ENCODE measurements at places on chromosomes 2 and 18.

GRCh38 chr2:232351686-232352510, 26.7 kb upstream of the ALPP start:
- DNase-seq = no peak

- DNase-seq = no peak
Measured at GRCh38 chr2:238100049-238100820, at the start of gene ESPNL. ESPNL (plus strand) TSS chr2:238100340; CDS start chr2:238100420, 80 bp downstream.

DNA sequence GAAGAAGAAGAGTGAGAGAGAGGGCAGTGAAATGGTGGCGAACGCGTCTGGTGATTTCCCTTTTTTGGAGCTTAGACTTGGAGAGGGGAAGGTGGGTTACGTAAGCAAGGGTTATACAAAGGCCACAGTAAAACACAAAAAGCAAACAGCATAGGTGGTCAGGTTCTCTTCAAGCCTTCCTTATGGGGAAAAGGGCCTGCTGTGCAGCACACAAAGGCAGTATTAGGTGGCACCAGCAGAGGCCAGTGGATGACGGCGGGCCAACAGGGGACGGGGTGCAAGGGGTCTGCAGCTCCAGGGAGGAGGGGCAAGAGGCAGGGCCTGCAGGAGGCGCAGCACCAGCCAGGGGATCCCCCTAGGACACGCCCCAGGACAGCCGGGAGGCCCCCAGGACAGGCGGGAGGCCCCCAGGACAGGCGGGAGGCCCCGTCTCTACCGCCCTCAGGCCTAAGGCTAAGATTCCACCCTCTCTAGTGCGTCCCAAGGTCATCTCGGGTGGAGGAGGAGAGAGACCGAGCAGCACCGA, 32.6 kb upstream of the NPC1 start:
- DNase-seq = no peak

DNA sequence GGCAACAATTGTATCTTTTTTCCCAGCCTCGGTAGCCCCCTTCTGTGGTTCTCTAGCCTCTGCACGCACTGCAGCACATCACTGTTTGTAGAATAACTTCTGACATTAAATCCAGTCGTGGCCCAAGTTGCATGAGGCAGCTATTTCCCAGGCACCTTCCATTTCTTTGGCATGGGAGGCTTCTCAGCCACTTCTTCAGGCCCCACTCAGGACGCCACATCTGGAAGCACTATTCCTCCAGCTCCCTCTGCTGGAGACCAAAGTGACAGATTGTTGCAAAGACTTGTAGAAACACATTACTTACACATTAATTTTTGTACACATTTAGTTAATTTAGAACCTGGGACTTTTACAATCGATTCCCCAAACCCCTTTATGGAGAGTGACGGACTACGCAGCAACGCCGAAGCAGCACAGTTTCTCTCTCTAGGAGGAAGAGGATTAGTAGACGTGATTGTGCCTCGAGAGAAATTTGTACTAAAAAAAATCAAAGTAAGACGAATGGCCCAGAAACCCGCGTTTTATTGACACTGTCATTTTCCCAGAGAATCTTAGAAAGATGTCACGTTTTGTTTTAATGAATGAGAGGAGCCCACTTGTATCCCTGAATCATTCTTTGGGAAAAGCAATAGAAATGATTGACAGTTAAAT, 57.8 kb upstream of the RGPD5 start:
- no peak for DNase-seq

- no peak for DNase-seq
Measured at GRCh38 chr2:586641-587076, 90.5 kb downstream of the TMEM18 start.

DNA sequence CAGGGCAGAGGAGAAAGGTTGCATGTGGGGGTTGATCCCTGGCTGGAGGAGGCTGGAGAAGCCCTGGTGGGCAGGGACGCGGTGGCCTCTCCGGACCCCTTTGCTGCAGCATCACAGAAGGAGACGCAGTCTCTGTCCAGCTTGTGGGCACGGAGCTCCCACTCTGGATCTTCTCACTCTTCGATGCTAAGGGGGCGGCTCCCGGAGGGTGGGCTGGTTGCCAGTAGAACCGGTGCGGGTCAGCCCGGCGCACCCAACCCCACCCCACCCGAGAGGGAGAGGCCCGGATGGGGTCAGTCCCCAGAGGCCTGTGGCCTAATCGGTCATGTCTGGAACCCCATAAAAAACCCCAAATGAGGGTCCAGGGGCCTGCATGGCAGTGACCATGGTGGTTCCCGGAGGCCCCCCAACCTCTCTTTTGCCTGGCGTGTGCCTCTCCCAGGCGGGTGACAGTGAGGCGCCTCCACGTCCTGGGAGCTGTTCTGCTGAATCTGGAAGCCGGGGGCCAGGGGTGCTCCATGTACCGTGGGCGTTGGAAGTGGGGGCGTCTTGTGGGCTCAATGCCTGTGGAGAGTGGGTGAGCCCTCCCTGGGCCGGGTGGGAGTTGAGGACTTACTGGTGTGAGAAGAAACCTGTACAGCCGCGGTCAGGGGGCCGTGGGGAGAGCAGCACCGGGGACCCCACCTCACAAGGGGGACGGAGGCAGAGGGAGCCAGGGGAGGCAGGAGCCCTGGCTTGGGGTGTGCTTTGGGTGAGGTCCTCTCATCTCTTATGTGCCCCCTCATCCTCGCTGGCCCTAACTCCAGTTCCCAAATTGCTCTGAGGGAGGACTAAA, 79.6 kb downstream of the RTP5 start:
- DNase-seq = no peak

DNA sequence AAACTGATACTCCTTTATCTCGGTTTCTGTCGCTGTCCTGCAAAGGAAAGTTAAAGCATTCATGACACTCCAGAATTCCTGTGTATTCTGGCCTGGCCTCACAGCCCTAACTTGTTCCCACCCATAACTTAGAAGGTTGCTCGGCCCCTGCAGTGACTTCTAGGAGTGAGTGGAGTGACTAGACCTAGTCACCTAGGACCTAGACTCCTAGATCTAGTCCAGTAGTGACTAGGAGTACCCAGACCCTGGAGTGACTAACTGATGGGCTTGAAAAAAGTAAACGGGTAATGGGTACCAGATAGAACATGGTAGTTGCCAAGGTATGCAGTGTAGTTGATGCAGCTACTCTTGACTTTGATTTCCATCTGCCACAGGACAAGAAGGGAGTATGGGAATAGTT, 181.8 kb downstream of the MYO1B start:
- DNase-seq = no peak

DNA sequence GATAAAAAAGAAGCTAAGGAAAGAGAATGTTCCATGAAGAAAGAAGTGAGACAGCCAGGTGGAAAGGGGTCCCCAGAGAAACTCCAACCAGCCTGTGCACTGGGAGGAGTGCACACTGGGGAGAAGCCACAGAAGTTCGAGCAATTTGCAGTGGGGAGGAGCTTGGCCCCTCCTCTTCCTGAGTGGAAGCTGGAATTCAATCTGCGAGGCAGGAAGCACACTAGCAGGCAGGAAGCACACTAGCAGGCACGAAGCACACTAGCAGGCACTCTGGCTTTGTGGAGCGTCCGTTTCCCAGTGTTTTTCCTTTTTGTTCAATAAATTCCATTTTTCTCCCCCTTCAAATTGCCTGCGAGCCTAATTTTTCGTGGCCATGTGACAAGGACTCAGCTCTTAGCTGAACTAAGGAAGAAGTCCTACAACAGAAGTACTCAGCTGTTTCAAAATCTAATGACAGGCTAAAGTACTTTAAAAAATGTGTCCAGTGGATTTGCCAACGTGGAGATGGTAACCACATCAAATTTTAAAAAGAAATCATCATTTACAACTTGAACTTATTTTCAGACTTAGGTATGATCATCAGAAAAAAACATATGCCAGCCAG, 21.4 kb upstream of the SPIRE1 start:
- DNase-seq = no peak

DNA sequence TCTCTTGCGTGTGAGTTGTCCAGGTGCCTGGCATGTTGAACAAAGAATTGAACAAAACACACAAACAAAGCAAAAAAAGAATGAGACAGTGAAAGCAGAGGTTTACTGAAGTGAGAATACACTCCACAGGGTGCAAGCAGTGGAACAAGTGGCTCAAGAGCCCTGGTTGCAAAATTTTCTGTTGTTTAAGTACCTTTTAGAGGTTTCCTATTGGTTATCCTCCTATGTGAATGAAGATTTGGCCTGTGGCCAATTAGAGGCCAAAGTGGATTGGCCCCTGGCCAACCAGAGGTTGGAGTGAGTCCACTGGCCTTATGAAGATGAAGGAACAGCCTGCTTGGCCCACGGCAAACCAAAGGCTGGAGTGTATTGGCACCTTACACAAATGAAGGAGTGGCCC, 1188.5 kb upstream of the NRXN1 start:
- no peak for DNase-seq

GRCh38 chr18:48602759-48603390, 64.0 kb downstream of the CTIF start:
- no peak for DNase-seq

GRCh38 chr2:105793196-105793975, 48.7 kb downstream of the NCK2 start:
- no peak for DNase-seq

- no peak for DNase-seq
Measured at GRCh38 chr2:176516051-176516602, 246.9 kb downstream of the MTX2 start.

- DNase-seq = no peak
Measured at GRCh38 chr2:61671561-61672315, 133.6 kb upstream of the XPO1 start.

- no peak for DNase-seq
Measured at GRCh38 chr2:188813857-188814256, 160.3 kb upstream of the COL3A1 start.

GRCh38 chr18:69557282-69557681, 156.6 kb downstream of the DOK6 start:
- no peak for DNase-seq

DNA sequence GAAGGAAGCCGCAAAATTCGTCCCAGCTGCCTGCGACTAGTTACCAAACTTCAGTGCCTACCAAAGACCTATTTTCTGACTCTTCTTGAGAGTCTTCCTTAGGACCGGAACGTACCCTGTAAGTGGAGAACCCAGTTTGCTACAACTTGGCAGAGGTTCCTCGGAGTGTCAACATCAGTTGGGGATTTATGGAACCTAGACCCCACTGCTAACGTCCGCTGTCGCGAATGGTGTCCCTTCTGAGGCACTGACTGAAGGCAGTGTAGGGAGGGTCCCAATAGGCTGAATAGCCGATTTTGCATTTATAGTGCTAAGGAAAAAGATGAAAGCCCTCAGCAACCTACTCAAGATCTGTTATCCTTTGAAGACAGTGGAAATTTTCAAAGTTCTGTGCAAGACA, 568 bp upstream of the STK17B start:
- no peak for DNase-seq

DNA sequence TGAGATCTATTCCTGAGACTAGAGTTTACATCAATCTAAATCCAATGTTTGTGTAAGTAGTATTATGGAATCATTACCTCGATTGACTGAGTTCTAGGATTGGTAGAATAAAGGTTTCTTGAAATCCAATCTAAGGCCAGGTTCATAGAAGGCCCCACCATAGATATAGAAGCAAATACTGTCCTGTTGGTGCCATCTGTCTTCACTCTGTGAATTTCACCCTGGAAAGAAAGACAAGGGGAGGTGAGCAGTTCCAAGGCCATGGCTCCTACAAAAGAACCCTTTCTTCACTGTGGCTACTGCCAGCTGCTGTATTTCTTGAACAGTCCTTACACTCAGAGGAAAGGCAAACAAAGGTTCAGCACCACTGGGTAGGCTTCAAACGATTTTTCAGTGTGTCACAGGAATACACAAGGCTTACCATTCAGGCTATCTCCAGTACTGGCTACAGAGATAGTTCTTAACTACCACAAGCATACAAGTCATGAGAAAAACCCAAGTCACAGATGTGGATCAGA, 137.0 kb downstream of the LRP2 start:
- DNase-seq = no peak

GRCh38 chr2:20317197-20317596, 33.4 kb downstream of the PUM2 start:
- no peak for DNase-seq

DNA sequence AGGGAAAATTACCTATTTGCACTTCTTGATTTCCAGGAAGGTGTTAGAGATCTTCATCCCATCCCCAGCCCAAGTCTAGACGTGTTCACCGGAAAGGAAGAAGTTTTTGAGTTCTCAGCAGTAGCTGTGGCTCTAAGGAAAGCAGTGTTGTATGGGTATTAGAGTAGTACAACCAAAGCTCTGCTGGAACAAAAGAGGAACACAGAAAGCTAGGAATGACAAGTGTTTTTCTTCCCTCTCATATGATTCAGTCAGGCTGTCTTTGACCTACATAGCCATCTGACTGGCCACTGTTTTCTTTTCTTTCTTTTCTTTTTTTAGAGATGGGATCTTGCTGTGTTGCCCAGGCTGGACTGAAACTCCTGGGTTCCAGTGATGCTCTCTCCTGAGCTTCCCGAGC, 82.7 kb upstream of the SLC39A10 start:
- DNase-seq = no peak

- DNase-seq = no peak
Measured at GRCh38 chr2:26816893-26817292, 31.0 kb downstream of the CENPA start.

GRCh38 chr2:206353685-206354084, 79.2 kb downstream of the ZDBF2 start:
- DNase-seq = no peak

GRCh38 chr2:186968277-186968676, 119.3 kb upstream of the ZSWIM2 start:
- no peak for DNase-seq

GRCh38 chr2:174692256-174692919, 71.9 kb downstream of the CHRNA1 start:
- DNase-seq = no peak

- no peak for DNase-seq
Measured at GRCh38 chr18:48417985-48418384, 8.8 kb upstream of the ZBTB7C start.

DNA sequence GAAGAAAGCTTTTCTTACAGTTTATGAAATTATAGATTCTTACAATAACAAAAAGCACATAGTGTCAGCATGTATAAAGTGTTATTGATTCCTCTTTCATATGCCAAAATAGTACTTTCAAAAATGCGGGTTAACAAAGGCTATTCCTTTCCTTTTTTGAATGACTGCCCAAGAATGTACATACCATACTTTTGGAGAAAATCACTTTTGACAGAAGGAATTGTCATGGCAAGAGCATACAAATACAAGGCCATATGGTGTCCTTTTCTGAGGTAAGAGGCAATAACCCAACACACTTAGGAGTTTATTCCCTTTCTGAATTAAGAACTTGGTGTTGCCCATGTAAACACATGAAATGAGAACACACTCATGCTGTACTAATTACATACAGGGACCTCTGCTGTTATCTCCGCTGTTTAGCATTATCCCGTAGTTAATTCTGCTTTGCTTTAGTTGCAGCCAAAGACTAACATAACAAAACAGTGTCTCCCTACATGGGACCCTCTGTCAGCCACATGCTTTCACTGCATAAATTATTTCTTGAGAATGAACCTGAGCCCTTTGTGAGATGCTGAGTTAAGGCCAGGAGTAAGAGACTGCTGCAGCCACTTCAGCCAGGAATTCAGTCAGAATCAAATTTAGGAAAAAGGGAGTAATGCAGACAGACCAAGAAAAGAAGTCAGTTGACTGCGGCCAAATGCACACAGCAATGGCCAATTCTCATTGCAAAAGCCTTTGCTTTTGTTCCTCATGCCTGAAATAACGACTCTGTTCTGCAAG, 67.0 kb downstream of the CDH2 start:
- no peak for DNase-seq

GRCh38 chr2:144890828-144891227, 370.9 kb upstream of the ZEB2 start:
- no peak for DNase-seq

GRCh38 chr2:239979243-239980023, 45.7 kb downstream of the NDUFA10 start:
- no peak for DNase-seq

Data from stimulated activated CD4-positive, alpha-beta T cell treated with anti-CD3 and anti-CD28 coated beads, TNF-alpha, amount 100 ng/mL, for 1 hour (primary cell).